ENCODE measurements at places on chromosomes 5 and 9.

DNA sequence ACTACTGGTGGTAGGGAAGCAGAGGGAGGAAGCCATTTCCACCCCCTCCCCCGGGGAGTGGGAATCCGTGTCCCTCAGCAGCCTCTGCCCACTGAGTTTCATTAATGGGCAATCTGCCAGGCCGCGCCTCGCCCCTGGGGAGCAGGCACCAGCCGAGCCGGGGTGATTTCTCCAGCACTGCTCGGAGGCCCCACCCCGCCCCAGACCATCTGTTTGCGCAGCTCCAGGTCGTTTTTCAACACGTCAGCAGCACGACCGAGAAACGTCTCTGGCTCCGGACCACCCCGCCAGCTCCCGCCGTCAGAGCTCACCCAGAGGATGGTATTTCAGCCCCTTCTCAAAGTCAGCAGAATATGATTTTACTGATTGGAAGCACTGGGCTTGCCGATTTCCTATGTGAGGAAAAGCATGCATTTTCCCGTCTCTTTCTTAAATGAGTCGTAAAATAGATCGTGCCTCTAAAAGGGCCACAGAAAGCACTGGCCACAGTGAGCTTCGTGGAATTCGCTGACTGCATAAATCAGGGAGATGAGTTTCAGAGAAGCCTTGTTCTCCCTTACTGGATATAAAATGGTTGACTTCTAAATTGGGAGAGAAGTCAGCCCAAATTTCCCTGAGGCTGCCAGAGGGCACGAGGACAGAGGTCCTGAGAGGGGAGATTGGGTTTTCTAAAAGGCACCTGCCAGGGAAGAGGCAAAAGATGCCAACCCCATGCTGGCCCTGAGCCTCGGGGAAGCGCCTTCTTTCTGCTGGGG, 47.0 kb downstream of the OLFM1 start:
- H3K27ac ChIP-seq: no peak overlapping the region
- no peaks in the 10 kb centered on the region for H3K4me1 ChIP-seq
- H3K36me3 ChIP-seq: no peaks in the 10 kb centered on the region
- H3K27me3 ChIP-seq: peaks cover 10% of the 10 kb centered on the region

- peaks cover 13% of the 10 kb centered on the region for H3K36me3 ChIP-seq
- H3K4me3 ChIP-seq: no peak overlapping the region
- H3K27me3 ChIP-seq: no peaks in the 10 kb centered on the region
- no peak for DNase-seq
- H3K4me1 ChIP-seq: peaks cover 10% of the 10 kb centered on the region
Observed at GRCh38 chr5:39055027-39055767, 19.0 kb downstream of the RICTOR start.

GRCh38 chr9:91428436-91428835, 4.8 kb upstream of the NFIL3 start:
- no peak overlapping the region for H3K4me3 ChIP-seq
- no peak for DNase-seq
- no peak overlapping the region for H3K27ac ChIP-seq
- no peaks in the 10 kb centered on the region for H3K27me3 ChIP-seq

DNA sequence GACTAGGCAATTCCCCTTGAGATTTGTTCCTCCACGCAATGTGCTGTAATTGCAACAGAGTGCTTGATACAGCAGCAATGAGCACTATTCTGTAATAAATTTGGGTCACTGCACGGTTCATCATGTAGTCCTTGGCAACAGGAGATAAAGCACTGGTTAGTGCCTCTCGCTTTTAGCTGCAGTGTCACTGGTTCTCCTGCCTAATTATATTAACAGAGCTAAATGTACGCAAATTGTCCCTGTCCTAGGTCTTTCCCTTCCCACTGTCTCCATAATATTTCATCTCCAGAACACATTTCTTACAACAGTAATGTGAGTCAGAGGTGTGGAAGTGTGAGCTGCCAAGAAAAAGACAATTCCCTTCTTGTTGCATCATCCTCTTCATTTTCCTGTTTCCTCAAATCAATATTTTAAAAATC, 553.1 kb downstream of the ZNF608 start:
- no peak overlapping the region for H3K4me3 ChIP-seq
- no peaks in the 10 kb centered on the region for H3K4me1 ChIP-seq
- H3K27me3 ChIP-seq: no peaks in the 10 kb centered on the region
- DNase-seq: no peak
- H3K27ac ChIP-seq: no peak overlapping the region

GRCh38 chr5:172496671-172497371, 42.5 kb upstream of the SH3PXD2B start:
- H3K4me1 ChIP-seq: no peaks in the 10 kb centered on the region
- no peaks in the 10 kb centered on the region for H3K36me3 ChIP-seq
- no peak overlapping the region for H3K27ac ChIP-seq
- no peak for DNase-seq
